ENCODE measurements at places on chromosomes 16 and 17. TPM values are rescaled to one million over a fixed set of nuclear protein-coding genes. Genes with fewer than 3 reads are reported as not detected.
A peak's percentile ranks its signal among the peaks of the same experiment; 100 is the strongest.

Gene ATP2C2
- not detected for total RNA-seq

Gene SEPTIN12
- total RNA-seq = not detected

Gene C16orf96
- not detected for total RNA-seq

Gene DNAAF1
- total RNA-seq = not detected

Gene ZNF594
- 4.7 TPM for total RNA-seq

Gene CTRB1
- not detected for total RNA-seq

Gene DRG2
- 33.8 TPM for total RNA-seq

- ATAC-seq = no peak
These were observed 138.6 kb downstream of the MAP2K6 start for GRCh38 chr17:69552986-69553667.

- no peak for ATAC-seq
These were observed 2.3 kb upstream of the UBALD2 start for GRCh38 chr17:76262732-76263344.

- peak; percentile 57 for ATAC-seq
These were observed 12.2 kb upstream of the CCL5 start for GRCh38 chr17:35892091-35893035.

DNA sequence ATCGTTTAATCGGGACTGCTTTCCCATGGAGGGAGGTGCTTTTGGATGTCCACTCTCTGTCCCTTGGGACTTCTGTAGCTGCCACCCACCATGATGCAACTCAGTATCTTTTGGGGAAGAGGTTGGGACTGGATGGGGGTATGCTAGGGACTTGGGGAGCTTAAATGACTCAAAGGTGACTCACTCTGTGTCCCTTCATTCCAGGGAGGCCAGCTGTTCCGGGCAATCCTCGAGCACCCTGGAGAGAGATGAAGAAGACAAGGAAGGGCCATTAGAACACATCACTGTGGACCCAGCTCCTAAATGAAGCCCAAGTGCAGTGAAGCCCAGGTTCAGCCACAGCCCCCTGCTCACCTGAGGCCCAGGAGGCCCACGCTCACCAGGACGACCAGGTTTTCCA lies 4.6 kb downstream of the COL1A1 start:
- no peak for ATAC-seq

DNA sequence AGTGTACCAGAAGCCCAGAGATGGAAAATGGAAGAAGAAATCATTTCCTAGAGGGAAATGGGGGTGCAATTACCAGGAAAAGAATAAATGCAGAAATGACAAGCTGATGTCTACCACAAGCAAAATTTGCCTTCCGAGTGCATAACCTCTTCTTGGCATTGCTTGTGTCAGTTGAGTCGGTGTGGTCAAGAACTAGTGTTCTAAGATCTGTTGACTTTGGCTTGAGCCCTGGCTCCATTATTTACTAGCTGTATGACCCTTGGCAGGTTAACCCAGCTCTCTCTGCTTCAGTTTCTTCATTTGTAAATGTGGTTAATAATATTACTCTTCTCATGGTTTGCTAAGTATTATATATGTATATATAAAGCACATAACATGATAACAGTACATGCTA lies 273.0 kb upstream of the IRX5 start:
- ATAC-seq = no peak

- peak; percentile 71 for ATAC-seq
These were observed 5.5 kb downstream of the CYLD start for GRCh38 chr16:50747207-50747956.

DNA sequence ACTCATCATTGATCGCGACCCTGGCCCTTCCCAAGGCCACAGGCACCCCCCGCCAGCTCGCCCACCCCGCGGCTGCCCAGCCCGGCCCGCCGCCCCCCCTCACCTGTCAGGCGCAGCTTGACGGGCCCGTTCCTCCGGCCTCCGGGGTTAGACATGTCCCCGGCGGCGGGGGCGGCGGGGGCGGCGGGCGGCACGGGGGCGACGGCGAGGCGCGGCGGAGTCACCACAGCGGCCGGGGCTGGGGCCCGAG lies 456 bp downstream of the SMURF2 start:
- ATAC-seq = no peak

- no peak for ATAC-seq
These were observed 25.1 kb downstream of the ZP2 start for GRCh38 chr16:21186326-21186691.
